KG1 (cell line): ENCODE measurements at places on chromosomes 3 and 15.

GRCh38 chr15:46265664-46266347 lies 631.0 kb downstream of the SQOR start:
- DNase-seq = no peak

- no peak for DNase-seq
These were observed 54.1 kb upstream of the ATP2C1 start for GRCh38 chr3:130839813-130840212.

GRCh38 chr15:75420698-75421097 lies 30.8 kb downstream of the SIN3A start:
- no peak for DNase-seq

GRCh38 chr3:146337991-146338390 lies 87.1 kb upstream of the PLSCR4 start:
- DNase-seq = no peak

- DNase-seq = no peak
These were observed 44.8 kb upstream of the TRA2B start for GRCh38 chr3:185982632-185983031.

DNA sequence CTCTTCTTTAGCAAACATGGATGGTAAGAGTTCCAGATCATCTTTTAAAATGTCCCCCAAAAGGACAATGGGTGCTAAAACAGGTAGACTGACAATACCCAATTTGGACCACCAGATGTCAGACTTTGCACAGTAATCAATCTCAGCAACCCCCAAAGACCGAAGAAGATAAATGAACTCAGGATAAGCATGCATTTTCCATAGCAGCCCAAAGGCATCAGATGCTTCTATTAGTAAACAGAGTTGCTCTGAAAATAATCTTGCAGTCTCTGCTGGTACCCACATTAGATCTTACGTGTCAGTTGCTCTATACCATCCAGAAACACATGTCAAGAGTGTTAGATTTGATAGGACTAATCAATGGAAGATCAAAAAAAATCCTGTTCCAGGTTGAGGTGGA lies 20.6 kb downstream of the MYH15 start:
- DNase-seq = no peak

GRCh38 chr3:150351398-150351797 lies 56.7 kb upstream of the TSC22D2 start:
- no peak for DNase-seq

- no peak for DNase-seq
These were observed 69.3 kb upstream of the PRR23C start for GRCh38 chr3:139113993-139114375.

DNA sequence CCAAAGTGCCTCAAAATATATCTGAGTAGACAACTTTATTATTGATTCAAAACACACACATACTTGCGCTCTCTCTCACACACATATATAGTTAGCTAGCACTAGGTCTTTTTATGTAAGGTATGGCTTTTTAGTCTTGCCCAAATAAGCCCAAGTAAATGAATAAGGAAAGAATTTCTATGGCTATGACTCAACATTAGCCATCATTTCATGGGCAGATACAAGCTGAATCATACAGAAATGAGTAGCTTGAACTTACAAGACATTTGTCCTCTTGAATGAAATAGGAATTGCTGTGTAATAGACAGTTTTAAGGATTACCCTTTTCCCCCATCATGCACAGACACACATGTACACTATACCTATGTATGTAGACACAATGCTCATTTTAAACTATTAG lies 4.9 kb downstream of the CADPS start:
- no peak for DNase-seq

DNA sequence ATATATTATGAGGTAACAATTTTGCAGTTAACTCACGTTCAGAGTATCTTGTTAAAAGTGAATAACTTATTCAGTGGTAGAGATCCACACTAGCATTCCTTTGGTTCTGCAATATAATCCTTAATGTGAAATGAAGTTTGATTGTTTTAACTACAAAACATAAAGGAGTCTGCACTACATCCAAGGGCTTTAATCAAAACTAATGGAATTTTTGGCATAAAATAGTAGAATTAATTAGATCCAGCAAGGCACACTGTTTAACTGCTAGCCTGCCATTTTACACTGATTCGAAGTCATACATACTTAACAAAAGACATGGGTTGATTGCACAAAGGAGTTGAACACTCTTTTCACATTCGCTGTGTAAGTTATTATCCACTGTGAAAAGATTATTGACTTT lies 263.0 kb upstream of the ROBO2 start:
- DNase-seq = no peak
